B cell (primary cell): ENCODE measurements at places on chromosomes 3 and 15.

- no peak for DNase-seq
Measured at GRCh38 chr15:73601451-73602445, 31.4 kb downstream of the NPTN start.

GRCh38 chr15:62552444-62552843 is 387.4 kb upstream of the C2CD4B start:
- no peak for DNase-seq

- DNase-seq = no peak
Measured at GRCh38 chr3:150421799-150422548, 13.9 kb downstream of the TSC22D2 start.

GRCh38 chr3:126197343-126197742 is 17.0 kb upstream of the ALDH1L1 start:
- no peak for DNase-seq
